GM12892 (cell line): ENCODE measurements at places on chromosomes 12 and 14.
A peak's percentile ranks its signal among the peaks of the same experiment; 100 is the strongest.

DNA sequence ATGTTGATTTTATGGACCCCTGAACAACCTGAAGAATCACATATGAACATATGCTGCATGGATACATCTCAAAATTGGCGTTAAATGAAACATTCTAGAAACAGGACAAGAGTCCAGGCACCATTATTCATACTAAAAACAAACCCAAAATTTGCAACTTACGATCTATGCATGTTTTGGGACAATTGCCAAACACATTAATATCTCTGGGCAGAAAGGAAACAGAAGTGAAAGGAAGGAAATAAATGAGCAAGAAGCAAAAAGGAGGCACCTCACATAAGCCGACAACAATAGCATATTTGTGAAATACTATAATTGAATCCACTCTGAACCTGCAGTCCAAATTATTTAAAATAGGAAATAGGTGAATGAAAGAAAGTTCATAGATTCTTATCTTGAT is 1505.3 kb downstream of the AACS start:
- DNase-seq: no peak

- no peak for DNase-seq
These were observed 29.3 kb upstream of the BATF start for GRCh38 chr14:75492832-75493591.

GRCh38 chr12:63420206-63420644 is 248.1 kb downstream of the DPY19L2 start:
- peak; percentile 0 for DNase-seq

GRCh38 chr12:67702136-67702535 is 53.6 kb downstream of the DYRK2 start:
- DNase-seq: no peak

DNA sequence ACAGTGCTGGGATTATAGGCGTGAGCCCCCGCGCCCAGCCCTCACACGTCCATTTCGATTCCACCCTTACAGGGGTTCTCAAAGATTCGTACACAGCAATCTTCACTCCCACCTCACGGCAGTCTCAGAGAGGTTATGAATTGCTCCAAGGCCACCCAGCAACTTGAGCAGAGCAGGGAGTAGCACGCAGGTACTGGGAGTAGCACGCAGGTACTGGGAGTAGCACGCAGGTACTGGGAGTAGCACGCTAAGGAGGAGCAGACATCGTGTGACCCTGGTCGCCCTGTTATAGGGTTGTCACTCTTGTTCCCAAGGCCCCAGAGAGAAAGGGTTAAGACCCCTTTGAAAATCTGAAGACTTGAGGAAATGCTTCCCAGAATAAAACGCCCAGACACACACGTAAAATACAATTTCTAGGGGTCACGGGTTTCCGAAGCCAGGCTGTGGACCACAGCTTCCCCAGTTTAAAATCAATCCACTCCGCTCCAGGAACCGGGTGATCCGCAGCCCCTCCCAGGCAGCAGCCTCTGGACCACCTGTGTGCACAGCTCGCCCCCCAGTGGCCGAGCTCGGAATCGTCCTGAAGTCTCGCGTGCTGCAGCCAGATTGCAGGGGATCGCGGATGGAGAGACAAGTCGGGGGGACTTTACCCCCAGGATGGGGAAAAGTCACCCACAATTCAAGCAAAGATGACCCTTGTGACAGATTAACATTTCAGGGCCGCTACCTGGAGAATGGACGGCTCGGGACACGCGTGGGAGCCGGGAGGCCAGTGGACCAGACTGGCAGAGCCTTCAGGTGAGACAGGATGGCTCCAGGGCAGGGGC is 92.0 kb downstream of the SCARB1 start:
- peak; percentile 59 for DNase-seq

DNA sequence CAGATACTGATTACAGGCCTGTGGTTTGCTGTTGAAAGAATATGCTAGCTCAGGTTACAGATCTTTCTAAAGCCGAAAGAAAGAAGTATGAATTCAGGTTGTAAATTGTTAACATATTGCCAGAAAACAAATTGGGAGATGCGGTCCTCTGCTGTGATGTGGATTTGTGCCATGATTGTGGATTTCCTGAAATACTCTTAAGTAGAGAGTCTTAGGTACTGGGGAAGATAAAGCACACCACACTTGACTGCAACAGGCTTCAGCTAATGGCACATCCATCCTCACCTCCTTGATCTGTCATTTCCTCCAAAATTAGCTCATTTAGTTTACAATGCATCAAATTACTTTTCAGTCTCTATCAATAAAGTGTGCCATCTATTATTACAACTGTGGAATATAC is 279.2 kb downstream of the SYT1 start:
- DNase-seq: no peak

DNA sequence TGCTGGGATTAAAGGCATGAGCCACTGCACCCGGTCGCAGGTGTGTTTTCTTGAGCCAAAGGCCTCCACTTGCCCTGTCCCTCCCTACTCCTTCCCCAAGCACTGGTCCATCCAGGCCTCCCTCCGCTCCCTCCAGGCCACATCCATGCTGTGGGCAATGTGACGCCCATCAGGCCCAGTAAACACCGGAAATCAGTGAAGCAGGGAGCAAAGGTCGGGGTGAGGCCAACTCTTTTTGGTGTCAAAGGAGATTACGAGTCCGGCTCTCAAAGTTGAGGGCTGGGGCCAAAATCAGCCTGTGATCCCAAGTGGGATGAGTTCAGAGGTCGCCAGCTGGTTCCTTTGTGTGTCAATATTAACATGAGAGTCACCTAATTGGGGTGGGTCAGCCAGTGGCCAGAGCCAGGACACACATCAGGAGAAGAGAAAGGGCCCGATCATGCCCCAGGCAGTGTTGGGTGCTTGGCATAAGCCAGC is 195.7 kb downstream of the RBM19 start:
- no peak for DNase-seq

DNA sequence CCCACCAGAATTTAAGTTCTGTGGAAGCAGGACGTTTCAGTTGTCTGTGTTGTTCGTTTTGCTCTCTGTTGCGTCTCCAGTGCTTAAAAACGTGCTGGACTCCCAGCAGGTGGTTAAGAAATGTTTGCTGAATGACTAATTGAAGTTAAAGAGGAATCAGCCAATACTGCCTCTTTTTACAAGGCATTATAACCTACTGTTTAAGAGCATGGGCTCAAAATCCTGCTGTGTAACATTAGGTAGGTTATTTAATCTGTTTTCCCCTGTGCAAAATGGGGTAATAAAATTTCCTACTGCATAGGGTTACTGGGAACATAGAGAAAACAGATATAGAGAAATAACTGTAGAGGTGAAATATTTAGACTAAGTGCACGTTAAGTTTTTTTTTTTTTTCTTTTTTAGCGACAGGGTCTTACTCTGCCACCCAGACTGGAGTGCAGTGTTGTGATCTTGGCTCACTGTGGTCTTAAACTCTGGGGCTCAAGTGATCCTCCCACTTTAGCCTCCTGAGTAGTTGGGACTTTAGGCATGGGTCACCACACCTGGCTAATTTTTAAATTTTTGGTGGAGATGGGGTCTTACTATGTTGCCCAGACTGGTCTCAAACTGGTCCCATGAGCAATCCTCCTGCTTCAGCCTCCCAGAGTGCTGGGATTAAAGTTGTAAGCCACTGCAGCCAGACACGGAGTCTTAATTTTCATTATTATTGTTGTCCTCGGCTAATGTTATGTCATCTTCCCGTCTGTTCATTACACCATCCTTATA is 139.4 kb upstream of the PRICKLE1 start:
- no peak for DNase-seq

DNA sequence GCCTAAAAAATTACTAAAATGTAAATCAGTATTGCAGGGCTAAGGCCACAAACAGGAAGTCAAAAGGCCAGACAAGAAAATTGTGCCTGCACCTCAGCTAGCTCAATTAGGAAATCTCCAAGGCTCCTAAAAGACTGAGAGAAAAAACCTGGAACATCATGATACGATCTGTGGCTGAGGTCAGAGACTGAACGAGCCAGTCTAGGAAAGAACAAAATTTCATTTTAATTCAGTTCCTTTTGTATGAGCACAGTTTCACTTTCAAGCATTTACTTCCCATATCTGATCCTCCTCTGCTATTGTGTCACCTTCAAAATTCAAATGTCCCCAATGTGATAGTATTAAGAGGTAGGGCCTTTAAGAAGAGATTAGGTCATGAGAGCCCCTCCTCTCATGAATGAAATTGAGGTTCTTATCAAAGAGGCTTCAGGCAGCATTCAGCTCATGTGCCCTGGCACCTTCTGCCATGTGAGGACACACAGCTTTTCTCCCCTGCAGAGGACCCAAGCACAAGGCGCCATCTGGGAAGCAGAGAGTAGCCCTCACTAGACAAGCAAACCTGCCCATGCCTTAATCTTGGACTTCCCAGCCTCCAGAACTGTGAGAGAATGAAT is 14.8 kb downstream of the PRKAB1 start:
- DNase-seq: no peak

GRCh38 chr14:104075530-104076151 is 9.9 kb upstream of the ASPG start:
- DNase-seq: no peak

GRCh38 chr14:51079085-51079484 is 15.8 kb downstream of the TRIM9 start:
- DNase-seq: no peak

DNA sequence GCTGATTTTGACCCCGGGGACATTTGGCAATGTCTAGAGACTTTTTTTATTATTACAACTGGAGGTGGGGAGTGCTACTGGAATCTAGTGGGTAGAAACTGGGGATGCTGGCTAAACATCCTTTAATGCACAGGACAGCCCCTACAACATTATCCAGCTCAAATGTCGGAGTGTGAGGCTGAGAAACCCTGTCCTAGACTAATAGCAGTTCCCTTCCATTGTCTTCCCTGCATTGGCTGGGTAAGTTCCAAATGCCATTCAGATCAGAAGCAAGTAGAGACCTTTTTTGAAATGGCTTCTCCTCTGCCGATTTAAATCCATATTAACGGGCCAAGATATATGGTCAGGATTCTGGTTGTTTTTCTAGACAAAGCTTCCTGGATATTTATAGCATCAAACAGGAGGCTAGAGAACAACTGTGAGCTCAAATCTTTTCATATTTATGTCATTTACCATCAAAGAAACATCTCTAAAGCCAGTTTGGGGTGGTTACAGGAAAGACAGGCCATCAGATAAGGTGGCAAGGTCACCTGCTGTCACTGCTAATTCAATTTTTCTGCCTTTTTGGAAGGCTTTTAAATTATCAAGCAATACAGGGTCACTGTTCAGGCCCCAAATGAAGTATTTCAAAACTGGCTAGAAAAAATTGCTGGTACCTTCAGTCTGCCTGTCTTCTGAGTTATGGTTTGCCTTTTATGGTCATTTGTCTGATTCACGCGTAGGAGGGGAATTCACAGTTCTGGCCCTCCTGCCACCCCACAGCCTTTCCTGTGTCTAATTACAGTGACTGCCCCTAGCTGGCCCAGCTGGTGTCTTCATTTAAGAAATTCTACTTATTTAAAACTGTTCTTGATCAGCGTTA is 20.1 kb upstream of the AKAP5 start:
- peak; percentile 60 for DNase-seq

- no peak for DNase-seq
These were observed 7.9 kb downstream of the PFKM start for GRCh38 chr12:48126953-48127630.

DNA sequence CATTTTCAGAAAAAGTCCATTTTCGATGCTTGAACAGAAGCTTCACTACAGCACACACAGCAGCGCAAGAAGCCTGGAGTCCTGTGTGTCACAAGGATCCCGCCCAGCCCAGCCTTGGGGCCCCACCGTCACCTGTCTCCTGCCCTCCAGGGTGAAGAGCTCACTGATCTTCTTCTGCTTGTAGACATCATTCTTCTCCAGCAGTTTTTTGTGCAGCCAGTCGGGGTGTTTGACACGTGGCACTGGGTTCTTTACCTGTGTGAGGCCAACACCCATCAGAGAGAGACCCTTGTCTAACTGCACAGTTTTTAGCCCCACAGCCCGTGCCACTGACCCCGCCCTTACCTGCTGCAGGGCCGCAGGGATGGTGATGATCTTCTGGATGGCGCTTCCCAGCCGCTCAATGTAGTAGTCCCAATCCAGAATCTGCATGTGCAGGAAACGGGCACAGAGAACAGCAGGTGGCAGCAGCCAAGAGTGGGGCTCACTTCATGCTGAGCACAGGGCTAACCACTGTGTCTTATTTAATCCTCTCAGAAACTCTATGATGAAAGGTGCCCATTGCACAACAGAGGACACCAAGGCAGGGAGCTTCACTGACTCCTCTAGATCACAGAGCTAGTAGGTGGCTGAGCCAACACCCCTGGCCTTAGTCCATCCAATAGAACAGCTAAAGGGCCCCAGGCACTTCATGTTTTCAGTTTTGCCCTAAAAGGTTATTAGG is 30.0 kb downstream of the POLE start:
- no peak for DNase-seq

GRCh38 chr12:14723763-14724162 is 27.4 kb upstream of the GUCY2C start:
- DNase-seq: no peak

- no peak for DNase-seq
These were observed 42.2 kb upstream of the GCH1 start for GRCh38 chr14:54944737-54945391.

- no peak for DNase-seq
These were observed 211.8 kb downstream of the PPM1H start for GRCh38 chr12:62722971-62723680.

GRCh38 chr12:75479963-75480461 is 543 bp upstream of the GLIPR1 start:
- no peak for DNase-seq

- DNase-seq: no peak
These were observed 338.6 kb downstream of the CEP128 start for GRCh38 chr14:80602946-80603345.

- DNase-seq: no peak
These were observed 49.0 kb downstream of the LIMA1 start for GRCh38 chr12:50234347-50234746.

DNA sequence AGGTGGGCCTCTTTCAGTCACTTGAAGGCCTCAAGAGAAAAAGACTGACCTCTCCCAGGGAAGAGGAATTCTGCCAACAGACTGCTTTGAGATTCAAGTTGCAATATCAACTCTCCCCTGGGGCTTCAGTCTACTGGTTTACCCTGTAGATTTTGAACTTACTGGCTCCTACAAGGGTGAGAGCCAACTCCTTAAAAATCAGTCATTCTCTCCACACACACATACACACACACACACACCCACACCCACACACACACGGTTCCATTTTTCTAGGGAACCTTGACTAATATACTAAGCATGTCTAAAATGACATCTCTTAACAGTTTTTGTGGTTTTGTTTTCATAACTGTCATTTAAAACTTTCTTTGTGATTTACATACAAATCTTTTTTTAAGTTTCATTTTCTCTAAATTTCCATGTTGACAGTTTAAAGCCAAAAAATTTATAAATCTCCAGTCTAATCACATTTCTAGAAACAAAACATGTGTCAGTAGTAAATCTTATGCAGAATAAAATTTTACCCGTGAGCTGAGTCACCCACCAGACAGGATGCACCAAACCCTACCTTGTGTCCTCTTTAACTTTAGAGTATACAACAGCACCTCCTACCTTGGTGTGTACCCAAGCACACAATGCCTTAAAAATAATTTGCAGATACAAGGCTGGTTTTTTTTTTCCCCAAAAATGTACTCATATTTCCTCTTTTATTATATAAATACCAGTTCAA is 394.6 kb downstream of the AEBP2 start:
- DNase-seq: no peak
